Cardiac fibroblast (primary cell): ENCODE measurements at places on chromosomes 2 and 18.
A peak's percentile ranks its signal among the peaks of the same experiment; 100 is the strongest.

- no peak for DNase-seq
These were observed 50.7 kb downstream of the CIB4 start for GRCh38 chr2:26590508-26590907.

GRCh38 chr2:199462956-199463692 lies 5.4 kb upstream of the SATB2 start:
- DNase-seq: peak; percentile 59

GRCh38 chr2:111236025-111236424 lies 115.3 kb downstream of the BCL2L11 start:
- no peak for DNase-seq

- DNase-seq: no peak
These were observed 5.8 kb downstream of the ASIC4 start for GRCh38 chr2:219520079-219520478.

DNA sequence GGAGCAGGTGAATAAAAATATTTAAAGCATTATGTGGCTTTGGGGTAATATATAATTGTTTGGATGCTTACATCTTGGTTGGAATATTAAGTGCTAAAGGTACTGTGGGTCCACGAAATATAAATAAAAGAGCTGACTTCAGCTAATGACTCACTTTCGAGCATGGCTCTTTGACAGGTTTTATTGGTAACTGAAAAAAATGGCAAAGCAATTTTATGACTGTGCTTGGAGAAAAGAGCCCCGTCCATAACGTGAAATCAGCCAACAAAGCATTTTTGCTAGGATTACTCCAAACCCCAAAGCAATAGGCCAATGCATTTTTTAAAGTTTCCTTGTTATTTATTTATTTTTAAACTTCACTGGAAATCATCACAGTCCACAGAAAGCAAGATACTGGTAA lies 397.2 kb upstream of the CDH19 start:
- DNase-seq: no peak

- no peak for DNase-seq
These were observed 11.4 kb downstream of the SESTD1 start for GRCh38 chr2:179253226-179253625.

DNA sequence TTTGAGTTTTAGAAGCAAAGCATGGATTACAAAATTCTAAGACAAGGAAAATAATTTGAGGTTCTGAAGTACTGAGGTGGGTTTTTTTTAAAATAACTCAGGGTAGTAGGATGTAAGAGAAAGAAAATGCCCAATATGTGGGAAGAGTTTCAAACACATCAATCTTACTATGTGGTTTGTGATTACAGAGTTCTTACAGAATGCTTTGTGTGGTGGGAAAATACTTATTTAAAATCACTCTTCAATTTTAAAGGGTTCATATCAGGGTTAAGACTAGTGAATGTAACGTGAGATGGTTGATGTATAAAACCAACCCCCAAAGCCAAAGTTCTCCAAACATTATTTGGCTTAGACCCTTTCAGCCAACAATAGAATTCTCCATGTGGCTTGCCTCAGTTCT lies 173.5 kb downstream of the UBE2E3 start:
- DNase-seq: no peak

DNA sequence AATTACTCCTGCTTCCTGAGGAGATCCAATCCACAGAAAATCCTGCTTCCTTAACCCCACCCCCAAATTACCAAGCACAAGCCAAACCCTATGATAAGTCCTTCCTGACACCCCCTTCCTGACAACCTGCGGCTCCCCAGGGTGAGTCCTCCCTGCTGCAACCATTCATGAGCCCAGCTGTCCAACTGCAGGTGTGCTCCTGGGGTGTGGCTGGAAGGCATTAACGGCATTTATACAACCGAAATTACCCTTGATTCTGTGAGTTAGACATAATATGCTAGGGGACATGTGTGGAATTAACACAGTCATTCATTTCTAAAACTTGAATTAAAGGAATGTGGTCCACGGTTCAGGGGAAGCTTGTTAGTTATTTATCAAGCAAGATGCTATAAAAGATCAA lies 119.0 kb upstream of the ALKAL2 start:
- no peak for DNase-seq

DNA sequence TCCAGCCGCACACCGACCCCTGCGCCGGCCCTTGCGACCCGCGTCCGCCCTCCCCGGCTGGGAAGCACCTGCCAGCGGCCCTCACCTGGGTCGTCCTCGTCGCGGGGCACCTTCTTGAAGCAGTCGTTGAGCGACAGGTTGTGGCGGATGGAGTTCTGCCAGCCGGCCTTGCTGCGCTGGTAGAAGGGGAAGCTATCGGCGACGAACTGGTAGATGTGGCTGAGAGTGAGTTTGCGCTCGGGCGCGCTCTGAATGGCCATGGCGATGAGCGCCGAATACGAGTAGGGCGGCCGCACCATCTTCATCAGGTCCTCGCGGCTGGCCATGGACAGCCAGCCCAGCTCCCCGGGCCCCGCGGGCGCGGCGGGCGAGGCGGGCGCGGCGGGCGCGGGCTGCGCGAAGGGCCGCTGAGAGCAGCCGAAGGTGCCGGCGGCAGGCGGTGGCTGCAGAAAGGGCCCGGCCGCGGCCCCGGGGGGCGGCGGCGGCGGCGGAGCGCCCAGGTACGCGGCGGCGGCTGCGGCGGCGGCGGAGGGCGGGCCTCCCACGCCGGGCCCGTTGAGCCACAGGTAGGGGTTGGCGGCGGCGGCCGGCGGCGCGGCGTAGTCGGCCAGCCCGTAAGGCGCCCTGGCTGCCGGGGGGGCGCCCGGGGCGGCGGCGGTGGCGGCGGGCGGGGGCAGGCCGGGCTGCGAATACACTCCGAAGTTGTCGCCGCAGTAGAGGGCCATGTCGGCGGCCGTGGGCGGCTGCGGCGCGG lies 505 bp downstream of the FOXI3 start:
- DNase-seq: no peak

DNA sequence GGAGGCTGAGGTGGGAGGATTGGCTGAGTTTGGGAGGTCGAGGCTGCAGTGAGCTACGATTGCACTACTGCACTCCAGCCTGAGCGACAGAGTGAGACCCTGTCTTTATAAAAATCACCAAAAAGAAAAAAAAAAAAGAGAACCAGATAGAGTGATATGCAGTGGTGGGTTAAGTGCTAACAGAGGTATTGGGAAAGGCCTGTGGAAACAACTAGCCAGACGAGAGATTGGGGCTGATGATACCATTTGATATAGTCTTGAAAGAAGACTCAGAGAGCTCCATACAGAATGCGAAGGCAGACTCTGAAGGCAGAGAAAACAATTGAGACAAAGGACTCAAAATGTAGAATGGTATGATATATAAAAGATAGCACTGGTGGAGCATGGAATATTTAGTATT lies 134.1 kb downstream of the CDC42EP3 start:
- no peak for DNase-seq

DNA sequence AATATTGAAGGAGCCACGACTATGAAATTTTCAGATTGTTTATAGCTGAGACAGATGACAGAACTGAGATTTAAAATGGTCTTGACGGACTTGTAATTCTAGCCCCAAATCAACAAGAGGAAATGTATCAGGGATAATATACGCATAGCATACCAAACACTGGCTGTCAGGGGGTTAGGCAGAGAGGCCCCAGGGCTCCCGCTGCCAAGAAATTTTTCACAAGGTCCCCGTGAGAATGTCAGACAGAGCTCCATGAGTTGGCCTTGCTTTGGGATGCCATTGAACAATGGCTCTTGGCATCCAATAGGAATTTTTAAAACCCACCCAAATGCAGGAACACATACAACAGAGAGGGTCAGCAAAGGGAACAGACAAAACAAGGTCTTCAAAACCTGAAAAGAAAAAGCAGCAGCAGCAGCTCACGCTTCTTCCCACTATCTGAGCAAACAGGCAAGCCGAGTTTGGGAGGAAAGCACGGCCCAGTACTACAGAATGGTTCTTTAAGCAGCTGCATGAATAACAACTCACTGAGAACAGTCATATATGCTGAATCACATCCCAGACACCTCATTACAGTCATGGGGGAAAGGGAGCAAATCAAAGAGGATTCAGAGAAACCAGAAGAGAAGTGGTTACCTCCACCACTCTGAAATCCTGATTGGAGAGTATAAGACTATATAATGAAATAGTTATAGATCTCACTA lies 445.6 kb downstream of the RND3 start:
- DNase-seq: peak; percentile 53

- no peak for DNase-seq
These were observed 1.0 kb downstream of the DARS1 start for GRCh38 chr2:135984199-135985017.

DNA sequence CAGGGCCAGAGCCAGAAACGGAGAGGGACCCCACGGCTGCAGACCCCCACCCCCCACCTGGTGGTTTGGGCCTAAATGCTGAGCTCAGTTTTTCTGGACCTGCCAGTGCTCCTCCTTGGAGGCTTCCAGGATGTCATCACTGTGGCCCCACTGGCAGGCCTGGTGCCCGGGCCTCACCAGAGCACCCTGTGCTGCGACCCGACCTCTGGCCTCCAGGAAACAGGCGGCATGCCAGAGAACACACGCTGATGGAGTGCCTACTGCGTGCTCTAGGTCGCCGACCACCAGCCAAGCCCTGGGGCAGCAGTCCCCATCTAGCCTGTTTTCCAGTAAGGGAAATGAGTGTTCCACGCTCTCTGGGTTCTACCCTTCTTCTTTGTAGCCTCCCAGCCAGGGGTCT lies 33.8 kb downstream of the HS6ST1 start:
- no peak for DNase-seq

DNA sequence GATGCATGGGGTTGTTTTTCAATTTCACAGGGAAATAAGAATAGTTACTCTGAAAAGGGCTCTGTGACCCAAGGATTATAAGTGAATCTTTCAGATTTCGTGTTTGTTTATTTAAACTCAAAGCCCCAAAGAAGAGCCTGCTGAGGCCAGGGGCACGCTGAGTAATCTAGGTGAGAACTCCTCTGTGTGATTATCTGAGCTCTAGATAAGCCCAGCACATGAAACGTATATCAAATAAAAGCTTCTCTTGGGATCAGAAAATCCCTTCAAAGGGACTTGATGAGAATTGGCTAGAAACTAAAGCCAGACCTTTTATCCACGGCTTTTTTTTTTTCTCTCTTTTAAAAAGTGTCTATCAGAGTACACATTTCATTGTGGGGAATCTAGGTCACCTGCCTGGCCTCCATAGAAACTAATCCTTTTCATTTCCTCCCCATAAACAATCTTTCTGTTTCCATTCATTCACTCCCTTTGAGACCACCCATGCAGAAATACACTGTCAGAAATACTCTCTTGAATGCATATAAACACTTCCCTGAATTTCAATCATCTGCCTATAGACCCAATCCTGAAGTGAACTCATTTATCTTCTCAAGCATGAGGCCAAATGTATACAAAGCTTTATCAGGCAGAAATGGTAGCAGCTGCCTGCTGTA lies 137.4 kb downstream of the RIT2 start:
- DNase-seq: no peak

- peak; percentile 72 for DNase-seq
These were observed 37.5 kb upstream of the MTCL1 start for GRCh38 chr18:8667846-8668245.

DNA sequence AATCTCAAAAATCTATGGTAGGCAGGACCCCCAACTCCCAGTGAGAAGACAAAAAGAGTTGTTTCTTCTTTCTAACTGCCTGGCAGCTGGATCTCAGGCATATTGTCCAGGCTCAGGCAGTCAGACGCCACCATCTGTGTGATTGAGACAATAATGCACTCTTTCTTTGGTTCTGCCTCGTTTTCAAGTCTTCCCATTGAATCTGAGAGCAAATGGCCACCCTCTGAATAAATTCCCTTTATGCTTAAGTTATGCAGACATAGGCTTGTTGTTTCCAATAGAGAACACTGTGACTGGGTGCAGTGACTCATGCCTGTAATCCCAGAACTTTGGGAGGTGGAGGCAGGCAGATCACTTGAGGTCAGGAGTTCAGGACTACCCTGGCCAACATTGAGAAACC lies 15.3 kb upstream of the CD207 start:
- DNase-seq: peak; percentile 5

DNA sequence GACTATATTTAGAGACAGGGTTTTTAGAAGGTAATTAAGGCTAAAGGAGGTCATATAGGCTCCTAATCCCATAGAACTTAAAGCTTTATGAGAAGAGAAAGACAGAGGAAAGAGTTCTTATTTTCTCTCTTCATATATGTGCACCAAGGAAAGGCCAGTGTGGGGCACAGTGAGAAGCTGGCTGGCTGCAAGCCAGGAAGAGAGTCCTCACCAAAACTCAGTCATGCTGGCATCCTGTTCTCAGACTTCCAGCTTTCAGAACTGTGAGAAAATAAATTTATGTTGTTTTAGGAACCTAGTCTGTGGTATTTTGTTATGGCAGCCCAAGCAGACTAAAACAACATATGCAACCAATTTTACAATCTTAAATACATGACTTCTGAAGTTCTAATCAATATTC lies 31.5 kb upstream of the ATIC start:
- peak; percentile 39 for DNase-seq

DNA sequence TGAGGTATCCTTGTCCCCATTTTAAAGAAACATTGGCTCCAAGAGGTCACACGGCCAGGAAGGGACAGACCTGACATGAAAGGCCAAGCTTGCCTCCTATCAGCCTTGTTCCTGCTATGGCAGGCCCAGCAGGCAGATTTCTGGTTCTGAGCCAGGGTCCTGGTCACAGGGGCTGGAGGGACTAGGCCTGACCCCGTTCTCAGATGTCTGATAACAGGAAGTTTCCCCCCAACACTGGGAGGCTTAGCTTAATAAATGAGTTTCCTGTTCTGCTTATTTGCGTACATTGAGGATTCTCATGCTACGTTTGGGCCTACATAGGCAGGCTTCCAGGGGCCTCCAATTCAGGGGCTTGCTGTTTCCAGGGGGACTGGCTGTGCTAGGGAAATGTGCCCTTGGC lies 107.8 kb upstream of the LTBP1 start:
- DNase-seq: no peak

DNA sequence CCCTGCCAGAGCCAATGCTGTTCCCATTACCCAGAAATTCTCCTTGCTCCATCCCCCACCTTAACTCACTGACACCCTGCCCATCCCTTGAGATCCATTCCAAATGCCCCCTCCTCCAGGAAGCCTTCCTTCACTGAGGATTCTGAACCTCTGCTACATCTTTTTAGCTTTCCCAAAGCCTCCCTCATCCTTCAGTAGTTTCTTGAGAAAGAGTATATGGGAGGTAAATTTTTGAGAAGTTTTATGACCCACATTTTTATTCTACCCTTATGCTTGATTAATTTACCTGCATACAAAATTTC lies 93.1 kb downstream of the INHBB start:
- no peak for DNase-seq

GRCh38 chr2:73252238-73253027 lies 18.3 kb downstream of the CCT7 start:
- DNase-seq: no peak
